ENCODE measurements at places on chromosomes 3 and 15.

DNA sequence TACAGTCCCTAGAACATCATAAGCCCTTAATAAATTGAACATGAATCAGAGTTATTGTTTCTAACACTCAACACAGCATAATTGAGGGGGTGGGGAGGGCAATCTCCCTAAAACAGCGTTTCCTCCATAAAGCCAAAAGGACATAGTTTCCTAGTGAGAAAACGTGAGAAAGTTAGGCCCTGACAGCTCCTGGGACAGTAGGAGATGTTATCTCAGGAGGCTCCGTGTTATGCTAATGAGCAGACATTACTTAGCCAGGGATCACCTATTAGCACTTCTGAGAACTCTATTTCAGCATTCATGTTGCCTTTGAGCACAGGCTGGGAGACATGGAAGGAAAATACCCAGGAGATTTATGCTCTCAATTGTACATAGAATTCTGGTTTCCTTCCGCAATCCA is 229.1 kb upstream of the ADAMTS9 start:
- no peak for DNase-seq

GRCh38 chr15:91472316-91472756 is 372.3 kb downstream of the SV2B start:
- DNase-seq = no peak

- DNase-seq = no peak
Measured at GRCh38 chr15:101187820-101188636, 63.8 kb downstream of the CHSY1 start.

GRCh38 chr3:154367221-154367620 is 42.9 kb upstream of the DHX36 start:
- no peak for DNase-seq

DNA sequence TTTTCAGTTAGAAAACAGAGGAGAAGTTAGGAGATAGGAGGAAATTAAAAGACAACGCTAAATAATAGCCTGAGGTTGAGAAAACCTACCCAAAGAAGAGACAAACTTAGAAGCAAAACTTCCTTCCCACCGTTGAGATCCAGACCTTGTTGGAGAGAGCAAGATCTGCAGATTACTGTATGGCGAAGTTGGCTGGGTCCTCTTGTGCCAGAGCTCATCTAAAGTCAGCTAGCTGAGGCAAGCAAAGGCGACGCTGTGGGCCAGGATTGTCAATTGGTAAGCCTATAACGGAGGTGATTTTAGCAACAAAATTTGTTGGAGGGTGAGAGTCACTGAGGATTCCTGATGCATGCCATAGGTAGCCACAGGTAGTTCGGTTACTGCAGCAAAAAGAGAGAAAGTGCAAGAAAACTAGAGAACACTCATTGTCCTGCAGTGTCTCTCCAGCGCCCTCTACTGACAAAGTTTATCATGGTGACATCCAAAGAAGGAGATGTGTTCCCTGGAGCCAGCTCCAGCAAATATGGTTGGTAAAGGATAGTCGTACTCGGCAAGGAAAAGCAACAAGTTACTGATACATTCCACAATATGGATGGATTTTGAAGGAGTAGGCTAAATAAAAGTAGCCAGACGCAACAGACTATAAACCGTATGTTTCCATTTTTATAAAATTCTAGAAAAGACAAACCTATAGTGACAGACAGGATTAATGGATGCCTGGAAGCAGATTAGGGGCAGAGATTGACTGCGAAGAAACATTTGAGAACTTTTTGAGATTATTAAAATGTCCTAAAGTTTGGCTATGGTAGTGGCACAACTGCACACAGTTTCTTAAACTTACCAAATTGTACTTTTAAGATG is 9.8 kb upstream of the OR5K4 start:
- DNase-seq = peak; percentile 19

- peak; percentile 7 for DNase-seq
Measured at GRCh38 chr3:12750658-12751071, 8.4 kb downstream of the TMEM40 start.

- no peak for DNase-seq
Measured at GRCh38 chr3:56940976-56941375, 119.5 kb upstream of the SPATA12 start.

DNA sequence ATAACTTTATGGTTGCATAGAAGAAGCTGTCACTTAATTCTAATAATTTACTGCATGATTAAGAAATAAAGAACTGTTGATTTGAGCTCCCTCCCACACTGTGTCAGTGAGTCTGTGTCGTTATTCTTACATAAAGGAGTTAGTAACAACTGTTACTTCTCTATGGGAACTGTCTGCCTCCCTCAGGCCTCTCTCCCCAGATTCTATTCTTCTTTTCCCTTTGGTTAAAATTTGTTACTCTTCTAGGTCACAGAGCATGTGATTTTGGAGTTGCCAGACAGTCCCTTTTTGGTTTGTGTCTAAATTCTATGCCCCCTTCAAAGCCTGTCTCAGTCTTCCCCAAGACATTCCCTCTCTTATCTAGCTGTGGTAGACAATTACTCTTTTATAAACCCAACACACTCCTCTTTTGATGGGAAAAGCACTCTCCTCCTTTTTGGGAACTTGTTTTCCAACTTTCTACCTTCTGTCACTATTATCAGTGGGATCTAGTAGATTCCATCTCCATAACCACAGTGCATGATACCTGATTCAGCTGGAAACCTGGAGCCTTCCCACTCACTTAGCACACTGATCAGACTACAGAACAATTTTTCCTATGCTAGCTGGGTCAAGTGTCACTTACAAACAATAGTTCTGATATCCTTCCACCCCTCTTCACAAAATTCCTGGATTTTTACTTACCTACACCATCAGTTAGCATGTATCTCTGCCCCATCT is 422.1 kb upstream of the TGFBR2 start:
- no peak for DNase-seq

GRCh38 chr15:69983696-69984265 is 113.9 kb downstream of the TLE3 start:
- no peak for DNase-seq

DNA sequence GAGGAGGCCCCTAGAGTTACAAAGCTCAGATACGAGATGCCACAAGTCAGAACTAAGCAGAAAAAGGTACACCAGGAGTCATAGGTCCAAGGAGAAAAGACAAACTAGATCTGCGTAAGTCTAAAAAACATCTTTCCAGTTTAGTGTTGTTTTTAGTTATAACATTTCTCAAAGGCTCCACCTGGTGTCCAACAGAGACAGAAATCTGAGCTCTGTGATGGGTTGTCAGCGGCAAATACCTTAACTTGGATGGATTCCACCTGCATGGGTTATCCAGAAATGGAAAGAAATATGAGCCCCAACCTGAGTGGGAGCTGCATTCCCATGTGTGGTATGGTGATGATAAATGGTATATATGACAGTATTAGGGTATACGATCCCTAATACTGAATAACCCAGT is 238.6 kb upstream of the CHRM5 start:
- no peak for DNase-seq

- no peak for DNase-seq
Measured at GRCh38 chr3:187122261-187122660, 17.0 kb downstream of the RPL39L start.

DNA sequence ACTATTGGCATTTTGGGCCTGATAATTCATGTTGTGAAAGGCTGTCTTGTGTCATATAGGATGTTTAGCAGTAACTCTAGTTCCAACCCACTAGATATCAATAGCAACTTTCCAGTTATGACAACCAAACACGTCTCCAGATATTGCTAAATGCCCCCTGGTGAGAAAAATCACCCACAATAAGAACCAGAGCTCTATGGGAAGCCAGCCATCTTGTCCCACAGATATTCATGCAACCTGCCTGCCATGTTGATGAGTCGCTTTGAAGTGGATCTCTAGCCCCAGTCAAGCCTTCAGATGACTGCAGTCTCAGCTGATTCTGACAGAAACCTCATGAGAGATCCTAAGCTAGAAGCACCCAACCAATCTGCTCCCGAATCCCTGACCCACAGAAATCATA is 5.6 kb upstream of the TNIK start:
- DNase-seq = no peak

All from activated CD4-positive, alpha-beta T cell treated with anti-CD3 and anti-CD28 coated beads for 4 hours (primary cell).